ENCODE measurements at places on chromosomes 3 and 15. TPM values are rescaled to one million over a fixed set of nuclear protein-coding genes. Genes with fewer than 3 reads are reported as not detected.

The CHRD gene
- total RNA-seq: not detected

The ADGRG7 gene
- not detected for total RNA-seq

The LIPC gene
- not detected for total RNA-seq

The RTP3 gene
- total RNA-seq: not detected

The XYLB gene
- total RNA-seq: 0.71 TPM

The DLEC1 gene
- total RNA-seq: 0.83 TPM

The LRRC15 gene
- not detected for total RNA-seq

The NTRK3 gene
- total RNA-seq: not detected

The PLA2G4E gene
- total RNA-seq: not detected

The MKRN3 gene
- 0.66 TPM for total RNA-seq

GRCh38 chr15:29613951-29614382, 208.3 kb downstream of the TJP1 start:
- H3K36me3 ChIP-seq: no peaks in the 10 kb centered on the region
- no peaks in the 10 kb centered on the region for H3K27me3 ChIP-seq
- H3K4me3 ChIP-seq: no peak overlapping the region

DNA sequence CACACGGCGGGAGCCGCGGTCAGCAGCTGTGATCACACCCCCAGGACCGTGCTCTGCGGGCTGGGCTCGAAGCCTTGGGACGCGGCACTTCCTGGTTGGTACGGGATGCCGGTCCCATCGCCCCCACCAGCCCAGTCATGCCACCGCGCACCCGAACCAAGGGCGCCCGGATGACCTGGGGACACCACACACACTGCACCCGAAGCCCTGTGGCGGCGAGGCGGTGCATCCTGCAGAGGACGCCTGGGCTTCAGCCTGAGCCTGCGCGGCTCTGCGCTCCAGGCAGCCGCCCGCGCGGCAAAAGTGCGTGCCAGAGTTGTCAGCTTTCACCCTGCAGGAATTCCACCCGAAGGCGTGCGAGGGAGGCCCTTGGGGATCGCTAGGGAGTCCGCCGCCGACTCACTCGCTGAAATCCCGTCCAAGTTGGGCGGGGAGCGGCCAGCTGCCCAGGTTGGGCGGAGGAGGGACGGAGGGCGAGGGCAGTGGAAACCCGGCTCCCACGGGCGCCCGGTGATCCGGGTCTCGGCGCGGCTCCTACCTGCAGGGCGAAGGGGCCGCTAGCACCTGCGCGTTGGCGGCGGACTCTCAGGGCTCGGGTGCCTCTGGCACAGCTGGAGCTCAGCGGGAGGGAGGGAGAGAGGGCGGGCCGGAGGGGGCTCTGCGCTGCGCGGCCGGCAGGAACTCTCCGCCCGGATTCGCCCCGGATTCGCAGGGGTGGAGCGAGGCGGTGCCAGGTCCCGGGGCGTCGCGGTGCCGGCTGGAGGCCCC, at the start of gene PLD1:
Gene PLD1 (minus strand): TSS at position 623 of the 768 bp plus-strand sequence. CDS start 72,432 bp downstream, outside the sequence.
- peak; percentile 14 for DNase-seq
- peak within 1 kb of the TSS; percentile 48 for H3K4me3 ChIP-seq
- no peak within 1 kb of the TSS for H3K27ac ChIP-seq
- H3K36me3 ChIP-seq: no peaks in the 10 kb centered on the region

DNA sequence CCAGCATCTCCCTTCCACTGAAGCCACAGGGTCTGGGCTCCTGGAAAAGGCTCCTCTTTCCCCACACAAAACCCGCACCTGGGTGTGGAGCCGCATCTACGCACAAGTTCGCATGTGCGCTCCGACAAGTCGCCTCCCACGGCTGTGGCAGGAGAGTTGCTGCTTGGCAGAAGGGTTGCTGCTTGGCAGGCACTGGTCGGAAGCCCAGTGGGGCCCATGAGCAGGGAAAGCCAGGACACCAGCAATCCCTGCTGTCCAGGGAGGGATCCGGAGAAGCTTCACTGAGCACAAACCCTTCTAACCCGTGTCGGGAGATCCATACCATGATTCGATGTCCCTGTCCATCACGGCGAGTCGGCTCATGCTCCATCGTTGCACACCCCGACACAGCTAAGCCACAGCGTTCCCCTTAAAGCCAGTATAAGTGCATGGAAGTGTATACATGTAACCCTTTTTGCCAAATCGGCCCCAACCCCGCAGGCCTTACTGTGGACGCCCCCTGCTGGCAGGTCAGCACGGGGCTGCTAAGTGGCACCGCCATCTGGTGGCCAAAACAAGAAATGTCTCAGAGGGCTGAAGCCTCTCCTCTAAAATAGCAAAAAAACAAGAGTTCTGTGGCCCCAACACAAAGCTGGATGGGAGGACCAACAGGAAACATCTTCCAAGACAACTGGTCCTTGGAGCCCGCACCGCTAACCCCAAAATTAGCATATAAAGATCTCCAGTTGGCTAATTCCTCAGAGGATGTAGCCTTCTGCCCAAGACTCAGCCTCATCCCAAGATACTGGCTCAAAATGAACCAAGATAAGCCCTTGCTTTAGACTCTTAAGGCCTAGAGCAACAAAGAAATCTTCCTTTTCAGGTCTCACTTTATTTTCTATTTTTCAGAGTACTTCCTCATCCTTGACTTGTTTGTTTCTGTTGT, 8.3 kb downstream of the ANKRD63 start:
- DNase-seq: peak; percentile 92
- no peaks in the 10 kb centered on the region for H3K36me3 ChIP-seq
- no peak overlapping the region for H3K27ac ChIP-seq
- peaks cover 6% of the 10 kb centered on the region for H3K4me1 ChIP-seq

GRCh38 chr3:40179016-40179415, 130.5 kb upstream of the EIF1B start:
- no peak overlapping the region for H3K4me3 ChIP-seq
- DNase-seq: peak; percentile 46
- H3K4me1 ChIP-seq: no peaks in the 10 kb centered on the region
- no peaks in the 10 kb centered on the region for H3K27me3 ChIP-seq
- H3K36me3 ChIP-seq: no peaks in the 10 kb centered on the region

- no peak overlapping the region for H3K27ac ChIP-seq
- no peaks in the 10 kb centered on the region for H3K36me3 ChIP-seq
- no peak overlapping the region for H3K4me3 ChIP-seq
- no peaks in the 10 kb centered on the region for H3K27me3 ChIP-seq
These were observed 1.8 kb downstream of the CAMKV start for GRCh38 chr3:49867871-49868321.

- no peak for DNase-seq
- no peaks in the 10 kb centered on the region for H3K4me1 ChIP-seq
These were observed 473.1 kb downstream of the MCTP2 start for GRCh38 chr15:94704421-94704820.

DNA sequence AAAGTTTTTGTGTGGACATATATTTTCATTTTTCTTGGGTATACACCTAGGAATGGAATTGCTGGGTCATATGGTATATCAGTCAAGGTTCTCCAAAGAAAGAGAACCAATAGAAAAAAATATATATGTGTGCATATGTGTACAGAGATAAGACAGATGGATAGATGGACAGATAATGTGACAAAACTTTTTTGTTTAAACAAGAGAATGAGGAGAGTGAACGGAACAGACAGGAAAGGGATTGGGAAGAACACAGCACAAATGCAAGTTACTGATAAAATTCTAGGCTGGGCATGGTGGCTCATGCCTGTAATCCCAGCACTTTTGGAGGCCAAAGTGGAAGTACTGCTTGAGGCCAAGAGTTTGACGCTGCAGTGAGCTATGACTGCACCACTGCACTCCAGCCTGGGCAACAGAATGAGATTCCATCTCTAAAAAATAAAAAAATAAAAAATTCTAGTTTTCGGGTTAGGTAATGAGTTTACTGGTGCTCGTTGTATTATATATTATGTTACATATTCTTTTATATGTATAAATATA, 50.0 kb downstream of the HSPBAP1 start:
- DNase-seq: no peak
- H3K27me3 ChIP-seq: no peaks in the 10 kb centered on the region
- no peak overlapping the region for H3K27ac ChIP-seq
- peaks cover 8% of the 10 kb centered on the region for H3K36me3 ChIP-seq
- no peak overlapping the region for H3K4me3 ChIP-seq

DNA sequence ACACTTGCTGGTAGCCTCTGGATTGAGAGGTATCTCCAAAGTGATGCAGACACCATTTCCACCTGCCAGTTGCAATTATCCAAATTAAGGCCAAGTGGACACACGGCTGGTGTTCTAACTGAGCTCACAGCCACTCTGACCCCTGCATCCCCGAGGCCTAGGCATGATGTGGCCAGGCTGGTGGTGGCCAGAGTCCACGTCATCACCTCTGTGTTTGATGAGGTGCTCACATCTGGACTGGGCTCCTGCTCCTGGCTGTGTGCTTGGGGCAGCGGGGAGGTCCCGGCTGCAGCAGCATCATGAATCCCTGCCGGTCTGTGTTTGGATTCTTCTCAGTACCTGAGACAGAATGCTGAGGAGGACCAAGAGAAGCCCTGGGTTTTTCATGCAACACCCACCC, 4.9 kb downstream of the OXTR start:
- peaks cover 19% of the 10 kb centered on the region for H3K27me3 ChIP-seq
- H3K4me1 ChIP-seq: peaks cover 19% of the 10 kb centered on the region
- no peak overlapping the region for H3K27ac ChIP-seq
- DNase-seq: no peak
- no peaks in the 10 kb centered on the region for H3K36me3 ChIP-seq

DNA sequence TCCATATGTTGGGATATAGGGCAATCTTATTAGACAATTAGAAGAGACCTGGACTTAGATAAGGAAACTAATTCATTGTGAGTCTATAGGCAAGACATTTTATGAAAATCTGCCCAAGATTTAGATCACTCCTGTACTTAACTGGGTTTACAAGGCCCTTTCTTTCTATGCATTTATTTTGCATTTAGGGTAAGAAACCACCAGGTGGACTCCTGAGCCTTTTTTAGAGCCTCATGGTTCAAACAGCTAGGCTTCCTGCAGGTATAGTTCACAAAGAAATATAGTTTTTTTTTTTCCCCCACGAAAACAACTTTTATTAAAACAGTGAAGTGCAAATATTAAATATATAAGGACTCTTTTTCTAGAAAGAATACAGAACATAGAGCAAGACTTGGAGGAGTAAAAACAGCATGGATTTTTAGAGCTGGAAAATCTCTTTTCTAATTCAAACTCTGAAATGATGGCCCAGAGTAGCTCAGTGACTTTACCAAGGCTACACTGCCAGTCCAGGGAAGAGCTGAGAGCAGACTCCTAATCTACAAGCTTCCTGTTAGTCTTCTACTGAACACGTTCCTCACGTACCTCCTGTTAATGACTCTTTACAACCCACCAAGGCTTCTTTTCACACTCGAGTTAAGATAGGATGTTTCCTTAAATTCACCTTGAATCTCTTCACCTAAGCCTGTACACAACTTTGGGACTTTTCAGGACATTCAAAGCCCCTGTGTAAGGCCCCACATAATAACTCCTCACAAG, 400.9 kb upstream of the ATP11B start:
- no peak for DNase-seq
- no peaks in the 10 kb centered on the region for H3K27me3 ChIP-seq
- H3K36me3 ChIP-seq: no peaks in the 10 kb centered on the region
- H3K4me1 ChIP-seq: no peaks in the 10 kb centered on the region

DNA sequence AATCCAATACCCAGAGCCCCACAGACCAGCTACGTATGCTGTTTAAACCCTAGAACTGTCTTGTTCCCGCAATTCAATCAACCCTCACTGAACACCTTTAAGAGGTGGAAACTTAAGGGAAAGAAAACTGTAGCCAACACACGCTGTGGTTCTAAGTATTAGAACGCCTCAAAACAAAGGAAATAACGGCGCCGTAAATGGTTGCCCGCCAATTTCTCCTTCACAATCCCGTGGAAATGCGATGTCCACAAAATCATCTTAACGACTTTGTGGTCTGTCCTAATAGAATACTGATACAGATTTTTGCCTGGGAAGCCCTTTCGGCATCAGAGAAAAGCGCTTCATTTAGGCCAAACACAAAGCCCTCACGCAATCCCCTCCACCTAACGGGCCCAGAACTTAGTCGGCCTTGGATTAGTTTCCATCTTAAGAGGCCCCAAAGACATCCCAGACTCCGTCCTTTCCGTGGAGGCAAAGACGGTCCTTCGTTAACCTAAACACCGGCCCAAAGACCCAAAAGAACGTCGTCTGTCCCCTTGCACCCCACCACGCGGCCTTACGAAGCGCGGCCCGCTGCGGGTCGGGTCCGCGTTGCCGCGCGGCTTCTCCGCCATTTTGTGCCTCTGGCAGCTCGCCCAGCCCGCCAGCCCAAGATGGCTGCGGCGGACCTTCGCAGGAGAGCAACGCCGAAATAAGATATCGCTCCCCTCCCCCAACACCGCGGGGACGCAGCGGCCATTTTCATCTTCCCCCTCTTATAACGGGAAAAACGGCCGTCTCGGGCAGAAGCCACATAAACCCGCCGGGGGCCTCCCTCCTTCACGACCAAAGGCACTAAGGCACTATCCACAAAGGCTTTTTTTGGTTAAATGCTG, 763 bp downstream of the TRA2B start:
- peak; percentile 93 for DNase-seq
- H3K4me3 ChIP-seq: peak overlapping the region; percentile 100
- peaks cover 30% of the 10 kb centered on the region for H3K4me1 ChIP-seq
- no peaks in the 10 kb centered on the region for H3K36me3 ChIP-seq
- H3K27ac ChIP-seq: peak overlapping the region; percentile 99

DNA sequence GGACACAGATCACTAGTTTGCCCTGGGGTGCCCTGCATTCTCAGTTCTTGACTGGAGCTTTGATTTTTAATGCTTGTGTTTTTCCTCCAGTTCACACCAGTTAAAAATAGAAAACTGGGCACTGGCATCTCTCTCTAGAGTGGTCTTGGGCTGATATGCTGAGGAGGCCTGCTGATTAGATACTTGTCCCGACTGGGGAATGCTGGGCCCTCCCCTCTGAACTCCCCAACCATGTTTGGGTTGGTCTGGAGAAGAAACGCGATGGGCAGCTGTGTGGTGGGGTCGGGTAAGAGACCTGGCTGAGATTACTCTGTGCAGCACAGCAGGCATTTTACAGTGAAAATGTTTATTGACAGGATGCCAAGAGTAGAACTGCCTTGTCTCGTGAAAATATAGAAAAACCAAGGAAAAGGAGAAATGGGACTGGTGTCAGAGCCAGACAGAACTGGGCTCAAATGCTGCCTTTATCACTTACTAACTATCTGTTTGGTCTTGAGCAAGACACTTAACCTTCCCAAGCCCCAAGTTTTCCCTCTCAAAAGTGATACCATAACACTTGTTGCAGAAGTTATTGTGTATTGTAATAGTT, 1.6 kb upstream of the ACTC1 start:
- no peaks in the 10 kb centered on the region for H3K36me3 ChIP-seq
- DNase-seq: no peak
- H3K4me1 ChIP-seq: no peaks in the 10 kb centered on the region
- H3K27me3 ChIP-seq: peaks cover 7% of the 10 kb centered on the region
- H3K4me3 ChIP-seq: no peak overlapping the region
- no peak overlapping the region for H3K27ac ChIP-seq

All from B cell (primary cell).